DMS79 treated with DMSO at 0.1 percent for 48 hours (cell line): ENCODE measurements at places on chromosomes 4 and X.

GRCh38 chrX:131783555-131784308 is 239.4 kb upstream of the STK26 start:
- no peak for DNase-seq

DNA sequence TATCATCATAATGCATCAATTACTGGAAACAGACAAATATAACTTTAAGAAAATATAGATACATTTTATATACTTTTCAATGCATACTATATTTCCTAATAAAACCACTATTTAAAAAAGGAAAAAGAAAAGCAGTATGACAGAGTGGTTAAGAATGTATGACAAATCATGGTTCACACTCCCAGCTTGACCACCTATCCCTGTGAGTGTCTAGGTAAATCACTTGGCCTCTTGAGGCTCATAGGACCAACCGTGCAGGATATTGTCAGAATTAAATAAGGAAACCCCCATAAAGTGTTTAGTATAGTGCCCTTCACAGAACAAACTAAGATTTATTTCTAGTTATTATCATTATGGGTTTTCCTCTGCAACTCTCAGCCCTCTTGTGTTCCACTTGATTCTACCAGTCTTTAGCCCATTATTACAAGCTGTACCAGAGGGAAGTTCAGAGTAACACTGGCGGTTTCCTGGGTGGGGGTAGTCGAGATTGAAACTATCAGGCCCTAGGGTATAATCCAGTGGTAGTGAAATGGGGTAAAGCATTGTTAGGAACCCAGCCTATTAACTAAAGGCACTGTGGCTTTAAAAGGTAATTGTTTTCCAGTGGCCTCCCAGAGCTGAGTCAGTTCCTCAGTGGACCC is 55.5 kb upstream of the PAK3 start:
- DNase-seq, result no peak

GRCh38 chr4:93791570-93792195 is 36.9 kb upstream of the ATOH1 start:
- DNase-seq, result peak; percentile 49

DNA sequence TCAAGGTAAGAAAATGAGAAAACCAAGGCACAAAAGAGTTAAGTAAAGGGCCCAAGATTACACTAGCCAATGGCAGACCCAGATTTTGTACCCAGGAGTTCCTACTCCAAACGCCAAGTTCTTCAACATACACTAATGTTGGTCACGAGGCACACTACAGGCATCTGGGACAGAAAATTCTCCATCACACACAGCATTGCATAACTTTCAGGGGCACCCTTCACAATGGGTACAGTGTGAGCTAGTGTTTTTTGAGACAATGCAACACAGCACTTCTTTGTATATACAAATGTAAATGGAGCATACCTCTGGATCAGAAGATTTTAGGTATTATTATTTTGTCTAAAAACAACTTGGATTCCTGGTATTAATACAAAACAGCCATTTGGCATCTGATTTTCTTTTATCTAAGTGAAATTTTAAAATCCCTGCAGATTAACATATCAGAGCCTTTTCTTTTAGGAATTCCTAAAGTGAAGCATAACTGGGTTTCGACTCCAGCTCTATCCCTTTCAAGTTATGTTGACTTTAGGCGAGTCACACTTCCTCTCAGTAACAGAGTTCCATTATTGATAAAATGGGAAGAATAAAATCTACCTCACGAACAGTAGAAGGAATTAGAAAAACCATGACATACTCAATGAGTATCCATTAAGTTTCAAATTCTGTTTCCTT is 41.1 kb downstream of the ADGRA3 start:
- DNase-seq, result no peak

DNA sequence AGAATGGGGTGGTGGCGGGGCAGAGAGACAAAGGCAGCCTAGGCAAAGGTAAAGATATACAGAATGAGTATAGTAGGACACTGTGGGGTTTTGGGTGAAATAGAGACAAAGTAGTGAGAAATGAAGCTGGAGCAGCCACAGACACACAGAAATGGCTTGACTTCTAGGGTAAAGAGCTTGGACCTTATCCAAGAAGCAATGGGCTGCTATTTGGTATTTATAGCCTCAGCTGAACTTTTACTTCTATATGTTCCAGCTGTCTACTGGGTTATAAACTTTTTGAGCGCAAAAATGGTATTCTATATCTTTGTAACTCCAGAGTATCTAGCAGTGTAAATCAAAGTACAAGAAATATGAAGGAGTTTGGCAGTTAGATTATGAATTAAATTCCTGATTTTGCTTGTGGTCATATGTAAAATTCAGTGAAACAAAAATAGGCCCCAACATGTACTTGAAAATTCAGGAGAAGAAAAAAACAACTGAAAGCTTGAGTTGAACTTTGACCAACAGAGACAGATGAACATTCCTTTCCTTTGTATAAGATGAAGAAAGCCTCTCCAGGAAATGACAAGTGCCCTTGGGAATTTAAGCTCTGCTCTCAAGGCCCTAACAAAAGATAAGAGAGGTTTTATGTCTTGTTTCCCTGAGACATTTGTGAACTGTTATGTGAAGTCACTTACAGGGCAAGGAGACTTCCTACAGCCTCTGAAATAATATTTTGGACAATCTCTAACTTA is 354.1 kb downstream of the CHIC1 start:
- DNase-seq, result no peak

- DNase-seq, result no peak
Observed at GRCh38 chr4:22514481-22514880, 1.4 kb downstream of the ADGRA3 start.

DNA sequence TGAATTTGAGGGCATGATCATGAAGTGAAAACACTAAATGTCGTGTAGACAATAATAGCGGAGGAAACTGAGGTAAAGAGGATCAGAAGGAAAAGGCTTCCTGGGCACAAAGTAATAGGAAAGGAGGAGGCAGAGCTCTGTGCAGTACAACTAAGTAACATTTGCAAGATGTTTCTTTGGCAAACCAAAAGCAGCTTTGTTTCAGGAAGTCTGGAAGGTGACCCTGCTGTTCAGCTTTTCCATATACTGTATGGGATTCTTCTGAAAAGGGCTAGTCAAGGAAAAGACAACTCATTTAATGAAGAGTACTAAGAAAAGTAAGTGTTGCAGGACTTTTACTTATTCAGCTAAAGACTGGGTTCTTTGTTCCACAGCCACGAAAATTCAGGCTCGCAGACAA is 463.1 kb downstream of the PCDH7 start:
- DNase-seq, result no peak

- DNase-seq, result peak; percentile 53
Observed at GRCh38 chr4:41281038-41281634, 24.4 kb downstream of the UCHL1 start.

DNA sequence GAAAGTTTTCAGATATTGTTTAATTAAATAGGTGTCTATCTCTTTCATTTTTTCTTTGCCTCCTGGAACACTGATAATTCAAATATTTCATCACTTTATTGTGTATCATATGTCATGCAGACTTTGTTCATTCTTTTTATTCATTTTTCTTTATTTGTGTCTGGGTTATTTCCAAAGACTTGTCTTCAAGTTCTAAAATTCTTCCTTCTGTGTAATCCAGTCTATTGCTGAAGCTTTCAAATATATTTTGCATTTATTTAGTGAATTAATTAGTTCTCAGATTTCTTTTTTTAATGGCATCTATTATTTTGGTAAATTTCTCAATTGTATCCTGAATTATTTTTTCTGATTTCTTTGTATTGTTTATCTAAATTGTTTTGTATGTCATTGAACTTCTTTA is 70.1 kb downstream of the ZNF330 start:
- DNase-seq, result no peak

- DNase-seq, result no peak
Observed at GRCh38 chrX:46713672-46714490, 45.0 kb downstream of the SLC9A7 start.

GRCh38 chr4:56434599-56435139 is 746 bp downstream of the PPAT start:
- peak; percentile 30 for DNase-seq

DNA sequence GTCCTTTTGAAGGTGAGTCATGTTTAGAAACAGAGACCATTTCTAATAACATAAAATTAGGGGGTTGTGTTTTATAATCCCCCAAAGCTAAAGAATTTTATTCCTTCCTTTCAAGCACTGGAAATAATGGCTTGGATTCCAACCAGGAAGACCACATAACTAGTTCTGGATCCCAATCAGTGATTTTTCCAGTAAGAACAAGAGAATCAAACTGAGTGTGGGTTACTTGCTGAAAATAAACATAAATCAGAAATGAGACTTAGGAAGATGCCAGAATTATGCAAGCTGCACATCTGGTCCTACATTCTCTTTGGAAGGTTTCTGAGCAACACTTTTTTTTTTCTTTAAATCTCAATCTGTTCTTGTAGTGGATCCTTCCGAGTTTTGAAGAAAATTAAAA is 76.3 kb downstream of the SOWAHB start:
- no peak for DNase-seq

DNA sequence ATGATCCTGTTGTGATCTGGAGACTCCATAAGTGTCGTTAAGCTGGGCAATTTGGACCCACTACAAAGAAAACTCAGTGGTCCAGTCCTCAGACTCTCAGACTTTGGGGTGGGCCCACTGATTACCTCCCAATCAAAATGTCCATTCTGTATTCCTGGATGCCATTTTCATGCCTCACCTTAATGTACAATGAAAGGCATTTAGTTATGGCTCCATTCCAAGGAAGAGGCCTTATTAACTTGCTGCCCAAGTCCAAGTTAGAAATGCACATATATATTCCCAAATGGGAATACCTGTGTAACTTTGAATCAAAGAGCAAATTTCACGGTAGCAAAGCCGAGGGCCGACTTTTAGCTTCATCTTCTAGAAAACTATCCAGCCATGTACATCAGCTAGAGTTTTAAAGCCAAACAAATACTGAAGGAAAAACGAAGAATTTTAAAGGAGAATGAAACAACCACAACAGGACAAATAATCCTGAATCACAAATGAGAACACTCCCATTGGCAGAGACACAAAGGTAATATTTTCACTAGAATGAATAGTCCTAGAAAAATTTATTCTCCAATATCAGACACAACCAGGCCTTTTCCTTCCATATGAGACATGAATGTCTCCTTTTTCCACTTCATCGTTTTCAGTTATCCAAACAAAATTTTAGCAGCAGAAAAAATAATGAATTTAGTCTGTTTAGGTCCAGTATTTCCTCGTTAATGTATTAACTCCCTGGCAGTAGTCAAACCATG is 63.7 kb upstream of the HHIP start:
- DNase-seq, result no peak

DNA sequence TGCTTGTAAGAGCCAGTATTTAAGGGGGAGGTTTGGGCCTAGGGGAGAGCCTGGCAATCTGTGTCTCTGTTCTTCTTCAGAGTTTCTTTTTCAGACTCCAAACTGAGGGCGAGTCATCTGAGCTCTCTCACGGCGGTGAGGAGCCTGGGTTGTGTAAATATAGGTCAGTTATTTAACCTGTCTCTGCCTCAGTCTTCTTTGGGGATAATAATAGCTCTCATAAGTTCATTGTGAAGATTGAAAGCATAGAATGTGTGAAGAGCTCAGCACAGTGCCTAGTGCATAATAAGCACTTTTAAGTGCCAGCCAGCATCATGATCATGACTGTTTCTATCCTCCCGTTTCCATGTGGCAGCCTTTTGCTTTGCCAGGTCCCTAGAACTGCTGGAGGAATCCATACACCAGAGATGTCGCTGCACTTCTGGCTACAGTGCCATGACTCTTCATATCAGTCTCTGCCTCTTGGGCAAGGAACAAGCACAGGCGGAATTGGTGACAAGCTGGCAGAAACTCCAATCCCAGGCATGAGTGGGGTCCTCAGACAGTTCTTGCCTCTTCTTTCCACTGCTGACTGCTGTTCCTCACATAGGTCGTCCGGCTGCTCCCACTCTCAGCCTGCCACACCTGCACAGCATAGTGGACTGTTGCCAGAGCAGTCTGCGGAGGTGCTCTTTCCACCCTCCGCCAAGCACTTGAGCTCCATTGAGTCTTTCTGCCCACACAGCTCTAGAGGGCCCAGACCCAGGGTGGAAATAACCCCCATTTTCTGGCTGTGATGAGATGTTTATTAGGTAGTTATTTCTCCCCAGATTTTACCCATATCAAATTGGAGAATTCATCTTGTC is 103.7 kb upstream of the MAML3 start:
- peak; percentile 51 for DNase-seq

DNA sequence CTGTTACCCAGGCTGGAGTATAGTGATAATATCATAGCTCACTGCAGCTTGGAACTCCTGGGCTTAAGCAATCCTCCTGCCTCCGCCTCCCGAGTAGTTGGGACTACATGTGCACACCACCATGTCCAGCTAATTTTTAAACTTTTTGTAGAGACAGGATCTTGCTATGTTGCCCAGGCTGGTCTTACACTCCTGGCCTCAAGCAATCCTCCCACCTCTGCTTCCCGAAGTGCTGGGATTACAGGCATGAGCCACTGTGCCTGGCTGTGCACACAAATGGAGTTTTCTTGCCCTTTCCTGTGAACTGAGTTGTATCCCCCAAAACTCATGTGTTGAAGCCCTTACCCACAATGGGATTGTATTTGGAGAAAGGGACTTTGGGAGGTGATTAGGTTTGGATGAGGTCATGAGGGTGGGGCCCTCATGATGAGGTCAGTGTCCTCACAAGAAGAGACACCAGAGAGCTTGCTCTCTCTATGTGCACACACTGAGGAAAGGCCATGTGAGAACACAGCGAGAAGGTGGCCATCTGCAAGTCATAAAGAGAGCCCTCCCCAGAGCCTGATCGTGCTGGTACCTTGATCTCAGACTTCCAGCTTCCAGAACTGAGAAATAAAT is 40.1 kb downstream of the DDX3X start:
- no peak for DNase-seq

- DNase-seq, result no peak
Observed at GRCh38 chrX:139008185-139008584, 296.7 kb upstream of the FGF13 start.

GRCh38 chr4:1082215-1083182 is 30.9 kb downstream of the RNF212 start:
- peak; percentile 54 for DNase-seq

GRCh38 chr4:60911127-60911526 is 289.0 kb upstream of the ADGRL3 start:
- DNase-seq, result no peak

- no peak for DNase-seq
Observed at GRCh38 chr4:158327525-158327924, 117.2 kb downstream of the TMEM144 start.

DNA sequence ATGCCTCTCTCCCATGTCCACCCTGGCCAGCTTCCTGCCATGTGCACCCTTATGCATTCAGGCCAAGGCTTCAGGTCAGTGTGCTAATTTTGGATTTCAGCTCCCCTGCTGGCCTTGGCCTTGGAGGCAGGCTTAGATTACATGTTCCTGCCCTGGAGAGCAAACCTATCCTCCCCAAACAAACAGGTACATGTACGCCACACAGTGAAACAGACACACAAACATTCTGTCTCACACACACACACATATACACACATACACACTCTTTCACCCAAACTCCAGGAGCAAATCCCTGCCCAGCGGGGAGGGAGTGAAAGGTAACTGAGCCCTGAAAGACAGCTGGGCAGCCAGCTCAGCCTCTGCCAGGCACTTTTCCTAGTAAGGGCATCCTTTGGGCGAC is 62.7 kb upstream of the ARHGAP36 start:
- DNase-seq, result no peak
